ENCODE measurements at places on chromosomes 13 and 19. TPM values are rescaled to one million over a fixed set of nuclear protein-coding genes. Genes with fewer than 3 reads are reported as not detected.

- no peak for DNase-seq
These were observed 6.7 kb downstream of the RNU6-9 start for GRCh38 chr19:900043-900301.

GRCh38 chr13:91594061-91594460 is 195.6 kb downstream of the GPC5 start:
- DNase-seq, result no peak

GRCh38 chr13:69683921-69684686 is 423.5 kb upstream of the ATXN8OS start:
- DNase-seq, result no peak

DNA sequence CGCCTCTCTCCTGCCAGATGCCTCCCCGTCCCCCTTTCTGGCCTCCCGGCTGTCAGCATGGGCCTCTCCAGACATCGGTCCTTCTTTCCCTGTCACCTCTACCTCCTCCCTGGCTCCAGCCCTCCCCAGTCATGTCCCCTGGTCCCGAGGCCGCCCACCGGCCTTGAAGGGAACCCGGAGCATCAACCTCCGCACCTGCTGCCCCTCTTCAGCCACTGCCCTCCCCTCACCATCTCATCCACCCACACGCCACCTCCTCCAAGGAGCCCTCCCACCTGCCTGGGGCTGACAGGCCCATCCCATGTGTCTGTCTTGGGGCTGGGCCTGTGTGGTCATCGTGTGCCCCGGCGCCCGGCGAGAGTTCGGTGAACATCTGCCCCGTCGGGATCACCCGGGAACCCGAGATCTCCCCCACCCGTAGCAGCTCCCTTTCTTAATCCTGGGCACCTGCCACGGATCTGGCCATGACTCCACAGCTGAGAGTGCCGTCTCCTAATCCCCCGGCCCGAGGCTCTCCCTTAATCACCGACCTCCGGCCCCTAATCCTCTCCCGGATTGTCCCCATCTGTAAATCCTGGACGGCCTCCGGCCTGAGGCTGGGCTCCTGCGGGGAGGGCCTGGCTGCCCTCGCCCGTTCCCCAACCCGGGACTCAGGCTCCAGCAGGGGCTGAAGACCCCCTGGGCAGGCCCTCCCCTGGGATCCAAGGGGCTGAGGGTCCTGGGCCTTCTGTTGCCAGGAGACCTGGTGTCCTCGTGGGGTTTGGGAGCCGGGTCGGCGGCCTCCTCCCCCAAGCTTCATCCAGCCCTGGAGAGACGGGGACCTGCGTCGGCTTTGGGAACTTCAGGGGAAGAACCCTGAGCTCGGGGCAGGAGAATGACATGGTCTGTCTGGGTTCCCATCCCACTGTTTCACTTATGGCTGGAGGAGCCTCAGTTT is 5.9 kb downstream of the HCN2 start:
- no peak for DNase-seq

DNA sequence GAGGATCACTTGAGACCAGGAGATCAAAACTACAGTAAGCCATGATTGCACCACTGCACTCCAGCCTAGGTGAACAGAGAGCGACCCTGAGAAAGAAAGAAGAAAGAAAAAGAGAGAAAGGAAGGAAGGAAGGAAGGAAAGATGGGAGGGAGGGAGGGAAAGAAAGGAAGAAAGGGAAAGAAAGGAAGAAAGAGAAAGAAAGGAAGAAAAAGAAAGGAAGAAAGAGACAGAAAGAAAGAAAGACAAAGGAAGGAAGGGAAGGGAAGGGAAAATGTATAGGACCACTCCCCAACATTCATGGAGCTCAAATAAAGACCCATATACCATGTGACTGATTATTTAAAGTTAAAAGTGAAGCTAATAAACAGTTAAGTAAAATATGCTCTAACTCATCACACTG is 39.9 kb downstream of the SYDE1 start:
- DNase-seq, result no peak

DNA sequence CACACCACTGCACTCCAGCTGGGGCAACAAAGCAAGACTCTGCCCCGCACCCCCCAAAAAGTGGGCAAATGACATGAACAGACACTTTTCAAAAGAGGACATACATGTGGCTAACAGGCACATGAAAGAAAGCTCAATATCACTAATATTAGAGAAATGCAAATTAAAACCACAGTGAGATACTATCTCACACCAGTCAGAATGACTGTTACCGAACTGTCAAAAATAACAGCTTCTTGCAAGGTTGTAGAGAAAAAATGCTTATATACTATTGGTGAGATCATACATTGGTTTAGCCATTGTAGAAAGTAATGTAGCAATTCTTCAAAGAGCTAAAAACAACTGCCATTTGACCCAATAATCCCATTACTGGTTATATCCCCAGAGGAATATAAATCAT is 99.5 kb upstream of the SPATA13 start:
- no peak for DNase-seq

Gene CD22
- polyA plus RNA-seq, result 15.9 TPM

Gene ZNF560
- polyA plus RNA-seq, result 1.3 TPM
